ENCODE measurements at places on chromosomes 12 and 14. TPM values are rescaled to one million over a fixed set of nuclear protein-coding genes. Genes with fewer than 3 reads are reported as not detected.

Gene LIN52
- total RNA-seq: 10.6 TPM

- no peak for DNase-seq
These were observed 13.5 kb downstream of the C3AR1 start for GRCh38 chr12:8052679-8053078.

DNA sequence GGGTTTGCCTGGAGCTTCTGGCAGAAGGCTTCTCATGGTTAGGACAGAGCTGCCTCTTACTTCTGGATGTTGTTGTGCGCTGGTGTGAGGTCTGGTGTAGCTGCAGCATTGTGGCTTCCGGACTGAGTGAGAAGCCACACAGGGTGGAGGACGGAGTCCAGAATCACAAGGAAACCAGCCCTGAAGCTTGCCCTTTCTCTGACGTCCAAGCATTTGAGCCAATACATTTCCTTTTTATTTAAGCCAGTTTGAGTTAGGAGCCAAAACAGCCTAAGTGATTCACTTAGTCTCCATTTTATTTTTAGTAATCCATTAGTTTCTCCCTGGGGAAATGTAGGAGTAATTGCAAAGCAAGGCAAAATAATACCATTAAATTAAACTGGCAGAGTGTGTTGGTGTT lies 402.4 kb upstream of the RGS6 start:
- peak; percentile 69 for DNase-seq

GRCh38 chr12:41459906-41460214 lies 271.7 kb downstream of the PDZRN4 start:
- DNase-seq: no peak

DNA sequence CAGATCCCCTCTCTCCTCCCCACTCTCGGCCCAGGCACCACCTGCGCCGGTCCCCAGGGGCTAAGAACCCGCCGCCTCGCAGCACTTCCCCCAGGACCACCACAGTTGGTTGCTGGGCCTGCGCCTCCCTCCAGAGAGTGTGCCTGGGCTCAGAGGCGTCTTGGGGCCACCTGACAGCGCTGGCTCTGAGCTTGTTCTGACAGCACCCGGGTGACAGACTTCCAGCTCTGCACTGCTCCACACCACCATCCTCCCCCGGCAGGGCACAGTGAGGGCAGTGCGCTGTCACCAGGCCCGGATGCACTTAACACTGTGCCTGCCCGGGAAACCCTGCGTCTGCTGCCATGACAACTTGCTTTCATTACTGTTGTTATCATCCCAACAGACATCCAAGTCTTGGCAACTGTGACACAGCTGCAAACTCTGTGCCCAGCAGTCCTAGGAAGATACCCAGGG lies 6.6 kb downstream of the BRF1 start:
- DNase-seq: peak; percentile 96

GRCh38 chr12:4387607-4388006 lies 8.1 kb upstream of the FGF23 start:
- DNase-seq: no peak

- DNase-seq: peak; percentile 87
These were observed at the start of gene PNMA1 for GRCh38 chr14:73713803-73714655. PNMA1 (minus strand) TSS chr14:73714384; CDS start chr14:73713639, 745 bp downstream.

Data from dermis microvascular lymphatic vessel endothelial cell (primary cell).